ENCODE measurements at places on chromosomes 7 and 10. TPM values are rescaled to one million over a fixed set of nuclear protein-coding genes. Genes with fewer than 3 reads are reported as not detected.

GRCh38 chr7:77903597-77903996, 105.0 kb downstream of the PHTF2 start:
- peak; percentile 72 for DNase-seq

- no peak for DNase-seq
These were observed 7.0 kb upstream of the PPP1R35 start for GRCh38 chr7:100443096-100443840.

- DNase-seq: no peak
These were observed 66.2 kb downstream of the RHOBTB1 start for GRCh38 chr10:60877777-60878120.

- DNase-seq: no peak
These were observed 46.9 kb upstream of the TRIM8 start for GRCh38 chr10:102597131-102597991.

- no peak for DNase-seq
These were observed 102.7 kb downstream of the PTPRN2 start for GRCh38 chr7:158484801-158485531.

DNA sequence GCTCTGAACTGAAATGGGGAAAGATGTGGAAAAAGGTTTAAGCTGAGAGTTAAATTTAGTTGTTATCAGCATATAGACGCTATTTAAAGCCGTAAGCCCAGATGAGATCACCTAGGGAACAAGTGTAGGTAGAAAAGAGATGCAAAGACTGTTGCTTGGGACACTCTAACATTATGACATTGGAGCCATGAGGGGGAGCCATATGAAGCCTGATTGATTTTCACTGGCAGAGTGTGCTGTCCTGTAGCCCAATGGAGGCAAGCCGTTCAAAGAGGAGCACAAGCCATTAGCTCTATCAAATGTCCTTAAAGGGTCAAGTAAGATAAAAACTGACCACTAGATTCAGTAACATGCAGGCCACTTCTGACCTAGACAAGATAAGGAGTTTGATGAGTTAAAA, 223.3 kb downstream of the TWIST1 start:
- no peak for DNase-seq

DNA sequence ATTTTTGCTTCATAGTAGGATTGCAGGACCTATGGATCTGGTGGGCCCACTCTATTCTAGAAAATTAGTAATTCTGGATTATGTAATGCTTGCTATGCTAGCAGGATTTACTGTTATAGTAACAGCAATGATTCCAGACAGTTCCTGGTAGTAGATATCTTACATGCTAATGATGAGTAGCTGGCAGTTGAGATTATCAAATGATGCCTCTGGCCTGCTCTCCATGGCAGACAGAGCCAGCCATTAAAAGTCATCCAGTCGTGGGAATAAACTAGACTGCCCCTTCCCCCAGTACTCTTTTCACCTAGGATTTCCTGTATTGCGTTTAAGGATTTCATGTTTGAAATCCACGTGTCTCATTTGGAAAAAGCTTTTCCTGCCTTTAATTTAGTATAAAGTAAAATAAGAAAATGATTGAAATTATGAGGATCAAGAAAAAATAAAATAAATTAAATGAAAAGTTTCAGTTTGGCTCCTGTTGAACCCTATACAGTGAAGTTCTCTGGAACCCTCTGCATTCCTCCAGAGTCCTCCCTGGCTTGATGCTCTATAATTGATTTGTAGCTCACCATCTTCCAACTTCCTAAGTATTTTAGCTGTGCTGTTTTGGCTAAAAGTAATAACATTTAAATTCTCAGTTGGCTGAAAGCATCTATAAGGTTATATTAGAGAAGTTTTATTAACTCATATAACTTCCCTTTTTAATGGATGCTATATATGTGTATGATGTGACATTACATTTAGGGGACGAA, 14.6 kb downstream of the UMAD1 start:
- DNase-seq: no peak

DNA sequence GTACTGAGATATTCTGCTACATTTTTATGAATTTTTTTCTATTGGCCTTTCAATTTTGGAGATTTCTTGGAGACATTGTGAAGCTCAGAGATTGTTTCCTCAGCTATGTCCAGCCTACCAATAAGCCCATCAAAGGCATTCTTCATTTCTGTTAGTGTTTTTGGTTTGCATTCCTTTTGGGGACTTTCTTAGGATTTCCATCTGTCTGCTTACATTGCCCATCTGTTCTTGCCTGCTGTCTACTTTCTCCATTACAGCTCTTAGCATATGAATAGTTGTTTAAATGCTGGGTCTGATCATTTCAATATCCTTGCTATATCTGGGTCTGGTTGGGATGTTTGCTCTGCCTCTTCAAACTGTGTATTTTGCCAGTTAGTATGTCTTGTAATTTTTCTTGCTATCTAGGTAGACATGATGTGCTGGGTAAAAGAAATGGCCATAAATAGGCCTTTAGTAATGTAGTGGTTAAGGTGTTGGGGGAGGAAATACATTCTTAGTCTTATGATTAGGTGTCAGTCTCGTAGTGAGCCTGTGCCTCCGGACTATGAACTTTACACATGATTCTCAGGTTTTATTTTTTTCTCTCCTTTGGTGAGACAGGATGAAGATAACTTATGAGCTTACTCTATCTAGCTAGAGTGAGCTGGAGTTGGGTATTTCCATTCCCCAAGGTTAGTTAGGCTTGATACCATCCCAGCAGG, 32.6 kb upstream of the NME8 start:
- DNase-seq: no peak

DNA sequence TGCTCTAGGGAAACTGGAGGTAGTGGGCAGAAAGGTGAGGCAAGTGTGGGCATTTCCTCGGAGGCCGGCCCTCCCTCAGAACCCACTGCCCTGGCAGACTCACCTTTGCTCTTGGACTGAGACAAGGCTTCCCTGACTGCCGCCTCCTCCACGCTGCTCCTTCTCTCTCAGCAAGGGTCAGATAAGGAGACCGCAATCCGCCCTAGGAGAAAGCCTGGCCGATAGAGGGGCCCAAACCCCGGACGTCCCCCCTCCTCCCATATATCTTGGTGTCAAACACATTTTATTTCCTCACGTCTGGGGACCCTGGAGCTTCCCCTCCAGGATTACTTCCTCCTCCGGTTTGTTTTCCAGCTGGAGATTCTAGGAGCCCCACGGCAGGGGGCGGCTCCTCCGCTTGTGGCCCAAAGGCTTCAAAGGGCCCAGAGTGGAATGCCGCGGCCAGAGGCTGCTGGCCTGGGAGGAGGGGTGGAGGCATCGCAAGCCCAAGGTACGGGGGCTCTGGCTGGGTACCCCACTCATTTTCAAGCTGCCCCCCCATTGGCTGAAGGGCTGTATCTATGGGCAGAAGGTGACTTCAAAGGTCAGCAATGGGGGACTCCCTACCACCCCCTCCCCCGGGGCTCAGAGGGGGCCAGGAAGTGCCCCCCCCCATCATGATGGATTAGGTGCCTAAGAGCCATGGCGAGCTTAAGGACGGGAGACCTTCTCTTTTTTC, 31.7 kb upstream of the LBX1 start:
- no peak for DNase-seq

GRCh38 chr7:149007611-149008010, 20.7 kb downstream of the PDIA4 start:
- DNase-seq: no peak

- peak; percentile 1 for DNase-seq
These were observed 386.2 kb downstream of the KCNMA1 start for GRCh38 chr10:77251297-77252013.

DNA sequence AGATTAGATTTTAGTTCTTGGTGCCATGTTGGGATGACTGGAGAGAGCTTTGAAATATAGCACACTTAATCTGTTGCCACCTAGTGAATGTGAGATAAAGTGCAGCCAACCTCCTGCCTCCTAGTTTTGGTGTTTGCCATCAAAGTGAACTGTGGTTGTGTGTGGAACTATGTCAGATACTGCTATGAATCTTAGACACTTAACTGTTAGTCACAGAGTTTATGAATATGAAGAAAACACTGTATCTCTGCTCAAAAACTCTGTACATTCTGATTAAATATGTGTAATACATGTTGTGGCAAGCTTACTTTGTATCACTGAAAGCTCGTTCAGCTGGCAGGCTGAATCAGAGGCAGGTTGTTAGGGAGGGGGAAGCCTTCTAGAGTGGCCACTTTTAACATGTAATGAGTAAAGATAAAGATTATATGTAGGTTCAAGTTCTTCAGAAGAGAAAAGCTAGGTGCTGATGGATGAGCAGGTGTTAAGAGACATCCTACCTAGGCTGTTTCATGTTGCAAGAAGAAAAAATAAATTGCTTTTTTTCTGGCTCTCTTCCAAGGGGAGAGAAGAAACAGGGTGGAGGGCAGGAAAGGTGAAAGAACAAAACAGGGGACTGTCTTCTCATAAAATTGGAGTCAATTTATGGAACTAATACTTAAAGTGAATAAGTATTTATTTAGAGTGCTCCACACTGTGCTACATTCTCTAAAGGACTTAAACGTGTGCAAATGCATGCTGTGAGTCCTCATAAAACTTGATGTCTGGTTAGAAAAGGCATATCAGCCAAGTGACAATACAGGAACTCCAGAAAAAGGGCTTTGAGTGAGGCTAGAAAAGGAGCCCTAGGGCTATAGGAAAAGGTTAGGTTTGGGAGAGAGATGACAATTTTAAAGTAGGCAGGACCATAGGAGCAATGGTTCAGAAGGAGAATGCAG, 14.1 kb upstream of the LAMB1 start:
- DNase-seq: peak; percentile 14

DNA sequence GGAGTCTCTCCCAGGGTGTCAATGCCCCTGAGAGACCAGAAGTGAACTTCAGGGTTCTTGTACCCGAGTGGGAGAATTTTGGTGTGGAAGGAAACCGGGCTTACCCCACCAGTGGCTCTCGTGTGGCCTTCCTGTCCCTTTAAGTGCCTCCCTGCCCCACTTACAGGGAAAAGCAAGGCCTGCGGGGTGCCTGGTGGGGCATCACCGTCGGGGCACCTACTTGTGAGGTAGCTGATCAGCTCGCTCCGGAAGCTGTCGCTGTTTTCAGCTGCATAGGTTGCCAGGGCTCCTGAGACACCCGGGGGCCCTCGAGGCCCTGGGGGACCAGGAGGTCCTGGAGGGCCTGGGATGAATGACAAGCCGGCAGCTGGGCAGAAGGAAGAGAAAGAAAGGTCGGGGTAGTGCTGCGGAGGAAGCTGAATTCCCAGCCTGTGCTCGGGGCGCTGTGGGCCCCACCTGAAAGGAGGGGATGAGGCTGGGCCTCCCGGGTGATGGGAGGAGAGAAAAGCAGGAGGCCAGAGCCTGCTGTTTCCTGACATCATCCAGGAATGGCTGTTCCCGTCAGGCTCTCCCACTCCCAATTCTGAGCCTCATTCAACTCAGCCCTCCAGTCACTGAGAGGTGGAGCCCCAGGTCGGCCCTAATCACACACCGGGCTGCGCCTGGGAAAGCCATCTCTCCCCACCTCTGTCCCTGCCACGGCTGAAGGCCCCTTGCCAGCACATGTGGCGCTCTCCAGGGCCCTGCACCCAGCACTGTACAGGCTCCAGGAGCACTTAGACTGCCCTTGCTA, 51.1 kb downstream of the COL17A1 start:
- no peak for DNase-seq

GRCh38 chr7:80858141-80858903, 60.5 kb downstream of the SEMA3C start:
- DNase-seq: no peak

DNA sequence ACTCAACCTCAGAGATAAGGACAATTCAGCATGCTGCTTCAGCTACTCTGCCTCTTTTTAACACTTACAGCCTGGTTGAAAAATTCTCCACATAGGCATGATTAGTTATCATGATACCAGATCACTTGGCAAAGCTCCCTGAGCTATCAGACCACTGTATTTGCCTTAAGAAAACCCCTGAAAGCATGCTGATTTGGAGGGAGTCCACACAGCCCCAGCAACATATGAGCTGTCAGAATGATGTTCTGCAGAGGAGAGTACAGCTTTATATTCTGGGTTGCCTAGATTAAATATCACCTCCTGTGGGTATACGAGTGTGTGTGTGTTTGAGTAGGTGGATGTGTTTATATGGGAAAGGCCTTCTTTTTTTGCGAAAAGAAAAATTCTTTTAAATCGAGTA, 170.2 kb upstream of the CHRM2 start:
- DNase-seq: no peak

DNA sequence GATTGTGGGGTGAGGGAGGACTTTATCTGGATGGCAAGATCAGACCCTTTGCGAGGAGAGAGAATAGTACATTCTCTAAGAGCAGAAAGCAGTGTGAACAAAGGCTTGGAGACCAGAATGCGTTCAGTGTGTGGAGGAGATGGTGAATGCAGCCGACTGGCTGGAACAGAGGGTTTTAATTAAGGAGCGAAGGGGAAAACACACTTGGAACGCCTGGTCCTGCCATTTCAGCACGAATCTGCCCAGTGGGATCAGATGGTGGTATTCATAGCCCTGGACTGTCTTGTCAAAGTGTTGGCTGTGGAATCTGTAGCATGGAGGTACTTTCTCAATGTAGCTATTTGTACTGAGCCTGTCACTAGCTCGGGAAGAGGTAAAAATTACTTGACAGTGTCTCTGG, 260.9 kb downstream of the SLC25A13 start:
- no peak for DNase-seq

GRCh38 chr10:44992070-44992731, 8.5 kb upstream of the ZNF22 start:
- DNase-seq: no peak

DNA sequence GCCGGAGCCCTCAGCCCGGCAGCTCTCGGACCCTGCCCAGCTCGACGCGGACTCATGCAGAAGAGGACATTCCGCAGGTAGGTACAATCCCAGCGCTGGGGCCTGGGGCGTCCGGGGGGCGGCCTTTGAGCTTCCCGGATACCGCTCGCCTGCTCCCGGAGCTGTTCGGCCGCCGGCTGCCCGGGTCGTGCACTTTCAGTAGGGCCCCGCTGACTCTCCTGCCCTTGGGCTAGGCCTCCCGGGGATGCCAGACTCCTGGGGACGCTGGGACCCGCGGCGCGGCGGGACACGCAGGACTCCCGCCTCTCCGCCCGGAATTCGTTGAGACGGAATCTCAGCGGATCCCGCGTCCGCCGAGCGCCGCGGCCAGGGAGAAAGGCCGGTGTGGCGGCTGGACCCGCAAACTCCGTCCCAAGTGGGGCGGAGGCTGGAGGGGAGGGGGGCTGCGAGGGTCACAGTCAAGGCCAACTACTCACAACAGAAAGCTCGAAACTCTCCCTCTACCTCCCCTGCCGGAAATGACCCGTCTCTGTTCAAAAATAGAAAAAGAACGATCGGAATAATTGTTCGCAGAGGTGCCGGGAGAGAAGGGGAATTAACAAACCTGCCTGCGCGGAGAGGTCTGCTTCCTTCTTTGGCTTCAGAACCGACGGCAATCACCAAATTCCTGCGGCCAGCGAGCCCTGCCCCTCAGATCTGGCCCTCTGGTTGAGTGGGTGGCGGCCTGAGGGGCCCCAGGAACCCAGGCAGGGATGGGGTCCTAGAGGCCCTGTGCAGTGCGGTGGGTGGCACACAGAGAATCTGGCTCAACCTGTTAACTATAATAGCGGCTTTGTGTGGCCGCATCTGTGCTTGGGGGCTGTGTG, 9.2 kb downstream of the TLX1 start:
- DNase-seq: no peak

The LRRC18 gene
- not detected for total RNA-seq

The MACC1 gene
- total RNA-seq: 9.1 TPM

The P4HA1 gene
- total RNA-seq: 19.8 TPM

The CPXM2 gene
- total RNA-seq: not detected

The SUGCT gene
- total RNA-seq: not detected

The SPDYE6 gene
- total RNA-seq: not detected

The ERVW-1 gene
- not detected for total RNA-seq

The FAM180A gene
- total RNA-seq: not detected

The CASTOR2 gene
- total RNA-seq: 16.2 TPM

The APBB1IP gene
- 196 TPM for total RNA-seq

The WDR37 gene
- 18.9 TPM for total RNA-seq

The UPK3B gene
- total RNA-seq: 2.5 TPM

The PRSS37 gene
- not detected for total RNA-seq

The TDRD1 gene
- not detected for total RNA-seq

The AGMO gene
- total RNA-seq: not detected

The OR13A1 gene
- 17.4 TPM for total RNA-seq

Data from OCI-LY7 (cell line).